ENCODE measurements at places on chromosomes 2 and 18.

- DNase-seq: no peak
Measured at GRCh38 chr2:169178364-169178763, 109.0 kb downstream of the DHRS9 start.

DNA sequence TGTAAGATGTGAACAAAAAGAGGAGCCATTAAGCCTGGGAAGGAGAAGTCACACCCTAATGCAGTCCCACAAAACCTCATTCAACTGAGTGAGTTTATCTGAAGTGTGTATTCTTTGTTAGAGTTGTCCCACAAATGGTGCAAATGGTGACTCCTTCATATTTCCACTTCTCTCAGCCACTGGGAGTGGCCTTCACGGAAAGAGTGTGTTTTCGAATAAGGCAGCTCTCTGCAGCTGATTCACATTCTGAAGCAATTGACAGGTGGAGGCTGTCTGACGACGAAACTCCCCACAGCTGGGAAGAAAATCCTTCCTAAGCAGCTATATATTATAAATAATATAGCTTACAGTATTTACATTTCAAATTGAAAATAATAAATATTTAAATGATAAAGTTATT, 318.8 kb upstream of the TMEFF2 start:
- no peak for DNase-seq

DNA sequence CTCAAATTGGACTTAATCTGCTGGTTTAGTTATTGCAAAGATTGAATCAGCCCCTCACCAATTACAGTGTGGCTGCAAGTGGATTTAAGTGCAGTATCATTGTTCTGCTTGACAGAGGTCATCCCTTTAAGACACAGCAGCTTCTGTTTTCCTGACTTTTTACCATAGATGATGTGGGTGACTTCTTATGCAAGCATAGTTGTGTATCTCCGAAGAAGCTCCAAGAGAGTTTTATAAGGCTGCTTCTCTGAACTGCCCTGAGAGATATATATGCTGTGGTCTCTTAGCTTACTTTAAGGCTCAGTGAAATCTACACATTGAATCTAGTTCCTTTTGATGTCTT, 3.5 kb downstream of the TRIB2 start:
- DNase-seq: no peak

DNA sequence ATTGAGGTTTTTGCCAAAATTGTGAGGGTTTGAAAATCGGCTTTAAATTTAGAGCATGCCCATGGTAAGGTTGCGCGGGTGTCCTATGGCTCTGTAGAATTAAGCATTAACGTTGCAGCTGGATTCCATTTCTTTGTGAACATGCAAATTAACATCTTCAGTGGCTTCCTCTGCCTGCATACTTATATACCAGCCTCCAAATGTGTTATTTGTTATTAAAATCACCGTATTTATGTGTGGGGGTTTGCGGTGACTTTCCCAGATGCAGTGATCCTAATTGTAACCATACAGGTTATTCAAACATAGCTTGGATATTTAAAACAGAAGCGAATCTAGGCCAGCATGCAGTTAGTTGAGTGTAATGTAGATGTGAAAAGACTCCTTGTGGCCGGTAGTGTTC, 80.2 kb downstream of the TGOLN2 start:
- no peak for DNase-seq

GRCh38 chr2:51220606-51221005, 188.7 kb upstream of the NRXN1 start:
- DNase-seq: no peak

- peak; percentile 73 for DNase-seq
Measured at GRCh38 chr18:41075212-41075611, 879.8 kb upstream of the PIK3C3 start.

DNA sequence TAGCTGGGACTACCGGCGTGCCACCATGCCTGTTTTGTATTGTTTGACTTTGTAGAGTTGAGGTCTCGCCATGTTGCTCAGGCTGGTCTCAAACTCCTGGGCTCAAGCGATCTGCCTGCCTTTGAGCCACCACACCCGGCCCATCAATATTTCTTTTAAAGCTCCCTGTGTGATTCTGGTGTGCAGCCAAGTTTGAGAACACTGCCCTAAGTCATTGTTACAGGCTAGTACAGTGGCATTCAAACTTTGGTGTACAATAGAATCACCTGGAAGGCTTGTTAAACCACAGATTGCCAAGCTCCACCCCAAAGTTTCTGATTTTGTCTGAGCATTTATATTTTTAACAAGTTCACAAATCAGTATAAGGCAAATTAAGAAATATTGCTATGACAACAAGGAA, 99.9 kb downstream of the RBBP8 start:
- DNase-seq: no peak

- DNase-seq: no peak
Measured at GRCh38 chr2:120904830-120905234, 169.2 kb downstream of the GLI2 start.

GRCh38 chr18:22253676-22254075, 84.3 kb downstream of the GATA6 start:
- DNase-seq: no peak

- no peak for DNase-seq
Measured at GRCh38 chr2:42127425-42128424, 41.4 kb upstream of the EML4 start.

DNA sequence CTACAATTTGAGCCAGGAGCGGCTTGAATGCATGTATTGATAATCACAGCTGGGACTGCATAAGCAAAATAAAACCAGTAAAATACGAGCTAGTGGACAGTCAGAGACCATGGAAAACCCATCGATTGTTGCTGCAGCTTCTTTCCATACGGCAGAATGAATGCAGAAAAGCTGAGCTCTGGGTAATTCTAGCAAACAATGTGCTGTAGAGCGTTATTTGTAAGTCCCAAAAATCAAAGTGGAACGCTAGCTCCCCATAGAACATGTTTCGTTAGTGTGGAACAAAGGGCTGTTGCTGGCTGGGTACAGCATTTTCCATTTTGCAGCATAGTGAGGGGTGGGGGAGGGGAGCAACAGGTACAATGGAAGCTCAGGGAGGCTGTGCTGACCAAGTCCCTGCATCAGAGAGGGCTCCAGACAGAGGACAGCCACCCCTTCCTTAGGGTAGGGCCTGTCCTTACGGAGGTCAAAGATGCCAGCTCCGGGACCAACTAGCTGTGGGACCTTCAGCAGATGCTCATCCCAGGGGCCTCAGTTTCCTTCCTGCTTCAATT, 74.1 kb downstream of the BOD1L2 start:
- DNase-seq: no peak

GRCh38 chr2:31219131-31219969, 2.0 kb upstream of the CAPN14 start:
- DNase-seq: no peak

DNA sequence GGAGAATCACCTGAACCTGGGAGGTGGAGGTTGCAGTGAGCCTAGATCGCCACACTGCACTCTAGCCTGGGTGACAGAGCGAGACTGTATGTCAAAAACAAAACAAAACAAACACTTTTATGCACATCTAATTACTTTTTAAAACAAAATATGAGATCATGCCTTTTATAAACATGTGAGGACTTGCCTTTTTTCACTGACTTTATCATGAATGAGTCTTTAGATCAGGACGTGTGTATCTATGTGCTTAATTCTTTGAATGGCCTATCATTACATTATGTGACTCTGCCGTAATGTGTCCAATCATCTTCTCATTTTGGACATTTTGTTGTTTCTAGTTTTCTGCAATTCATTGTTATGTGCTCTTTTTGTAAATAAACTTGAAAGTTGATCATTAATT, 58.7 kb downstream of the FAM117B start:
- DNase-seq: no peak

DNA sequence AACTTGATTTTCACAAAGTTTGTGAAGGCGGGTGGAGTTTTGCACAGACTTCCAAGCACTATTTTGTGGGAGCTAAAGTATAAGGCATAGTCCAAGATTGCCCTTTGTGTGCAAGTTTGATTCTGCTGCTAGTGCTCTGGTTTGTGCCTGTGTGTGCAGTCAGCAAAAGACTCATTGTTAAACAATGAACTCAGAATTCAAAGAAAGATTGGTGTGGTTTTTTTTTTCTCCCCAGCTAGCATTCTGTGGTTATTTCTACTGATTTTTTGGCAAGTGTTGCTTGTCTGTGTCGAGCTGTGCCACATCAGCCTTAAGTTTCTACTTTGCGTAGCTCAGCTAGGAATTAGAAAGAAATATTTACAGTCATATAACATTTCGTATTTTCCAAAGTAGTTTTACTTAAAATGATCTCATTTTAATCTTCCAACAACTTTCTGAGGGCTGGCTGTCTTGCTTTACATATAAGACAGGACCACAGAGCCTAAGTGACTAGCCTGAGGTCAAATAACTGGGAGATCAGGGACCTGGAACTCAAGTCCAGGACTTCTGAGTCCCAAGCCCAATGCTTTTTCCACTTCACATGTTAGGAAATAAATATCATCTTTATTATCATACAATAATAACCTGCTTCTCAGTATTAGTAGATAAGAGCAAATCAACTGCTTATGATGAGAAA, 69.8 kb downstream of the BABAM2 start:
- peak; percentile 92 for DNase-seq

GRCh38 chr18:68507781-68508180, 207.1 kb downstream of the TMX3 start:
- DNase-seq: no peak

DNA sequence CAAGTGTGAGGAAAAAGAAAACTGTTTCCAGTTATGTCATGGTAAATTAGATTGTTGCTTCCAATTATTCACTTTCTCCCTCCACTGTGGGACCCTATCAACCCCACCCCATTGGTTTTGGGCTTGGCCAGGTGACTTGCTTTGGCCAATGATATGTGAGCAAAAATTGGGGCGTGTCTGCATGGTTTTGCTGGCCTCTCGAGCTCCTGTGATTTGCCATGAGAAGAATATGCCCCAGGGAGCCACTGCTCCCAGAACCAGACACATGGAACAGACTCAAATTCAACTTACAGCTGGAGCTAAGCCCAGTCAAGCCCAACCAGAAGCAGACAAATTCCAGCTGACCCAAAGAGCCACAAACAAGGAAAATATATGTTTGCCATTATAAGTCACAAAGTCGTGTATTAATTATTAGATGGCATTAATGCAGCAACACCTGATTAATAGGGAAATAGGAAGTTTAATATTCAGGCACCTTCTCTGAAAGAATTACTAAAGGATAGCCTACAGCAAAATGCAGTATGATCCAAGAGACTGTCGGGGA, 248.9 kb downstream of the ANAPC1 start:
- peak; percentile 30 for DNase-seq

DNA sequence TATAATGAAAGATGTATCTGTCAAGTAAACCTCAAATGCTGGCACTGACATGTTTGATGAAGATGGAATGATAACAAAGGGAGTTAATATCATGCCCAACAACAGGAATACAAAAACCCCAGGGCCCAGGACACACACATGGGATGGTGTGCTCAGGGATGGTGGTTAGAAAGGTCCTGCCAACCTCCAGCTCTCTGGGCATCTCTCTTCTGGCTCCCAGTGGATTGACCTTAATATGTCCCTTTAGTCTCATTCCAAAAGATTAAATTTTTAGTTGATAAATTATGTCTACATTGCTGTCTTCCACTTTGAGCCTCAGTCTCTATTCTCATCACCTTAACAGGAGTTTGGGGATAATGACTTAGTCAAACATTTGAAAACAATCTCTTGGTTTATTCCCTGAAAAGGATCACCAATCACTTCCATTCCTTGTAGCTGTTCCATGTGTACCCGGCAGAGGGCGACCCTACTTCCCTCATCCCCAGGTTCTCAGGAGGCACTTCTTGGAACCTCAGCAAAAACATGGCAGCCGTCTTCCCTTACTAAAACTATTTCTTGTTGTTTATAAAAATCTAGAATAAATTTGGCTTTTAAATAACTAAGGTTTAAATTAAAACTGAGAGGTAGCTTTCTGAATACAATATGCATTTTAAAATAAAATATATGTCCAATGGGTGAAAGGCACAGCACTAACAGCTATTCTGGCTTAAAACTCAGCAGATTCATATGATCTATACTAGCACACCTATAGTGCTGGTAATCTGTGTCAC, 29.6 kb downstream of the MCEE start:
- DNase-seq: peak; percentile 75

DNA sequence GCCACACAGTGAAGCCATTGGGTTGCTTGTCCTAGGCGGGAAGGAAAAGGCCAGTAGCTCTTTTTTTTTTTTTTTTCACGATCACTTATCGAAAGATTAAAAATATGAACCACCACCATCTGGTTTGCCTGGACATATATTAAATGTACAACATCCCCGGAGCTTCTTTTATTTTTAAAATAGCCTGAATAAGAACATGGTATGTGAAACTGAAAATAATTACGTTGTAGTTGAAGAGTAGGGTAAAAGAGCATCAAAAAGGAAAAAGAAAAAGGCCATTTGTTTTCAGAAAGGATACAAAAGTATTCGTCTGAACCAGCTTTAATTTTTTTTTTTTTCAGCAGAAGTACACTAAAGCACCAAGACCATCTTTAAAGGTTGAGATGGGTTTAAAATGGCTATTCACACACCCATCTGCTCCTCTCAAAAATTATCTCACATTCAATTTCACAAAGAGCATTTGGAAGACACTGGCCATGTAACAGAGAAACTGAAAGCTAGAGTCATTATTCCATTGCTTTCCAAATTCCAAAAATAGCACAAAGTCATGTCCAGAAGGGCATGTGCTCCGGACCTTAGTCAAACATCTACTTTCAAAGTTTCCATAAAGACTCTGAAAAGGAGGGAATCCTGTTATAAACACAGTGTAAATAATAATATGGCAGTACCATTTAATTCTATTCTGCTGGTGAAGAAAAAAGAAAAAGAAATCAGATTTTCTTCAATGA, 82.9 kb downstream of the SCN3A start:
- no peak for DNase-seq

DNA sequence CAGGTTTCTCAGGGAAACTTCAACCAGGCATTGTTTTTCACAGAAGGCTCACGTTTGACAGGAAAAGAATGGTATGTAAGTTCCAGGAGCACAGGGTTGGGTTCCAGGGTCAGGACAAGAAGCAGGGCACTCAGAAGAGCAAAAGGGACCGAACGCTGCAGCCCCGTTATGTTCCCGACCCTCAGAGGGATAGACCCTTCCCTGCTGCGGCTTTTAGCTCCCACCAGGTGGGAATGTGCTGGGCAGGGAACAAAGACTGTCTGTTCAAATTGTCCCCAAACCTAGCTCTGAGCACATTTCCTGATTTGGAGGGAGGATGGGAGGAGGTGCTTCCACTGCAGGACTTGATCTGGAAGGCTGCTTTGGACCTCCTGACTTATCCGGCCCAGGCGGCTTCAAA, 130.1 kb downstream of the RAB3GAP1 start:
- no peak for DNase-seq

GRCh38 chr2:3712424-3712823, 9.0 kb downstream of the DCDC2C start:
- no peak for DNase-seq
